ENCODE measurements at places on chromosomes 7 and 10.

GRCh38 chr10:74706966-74707365, 119.4 kb upstream of the KAT6B start:
- no peak for DNase-seq

DNA sequence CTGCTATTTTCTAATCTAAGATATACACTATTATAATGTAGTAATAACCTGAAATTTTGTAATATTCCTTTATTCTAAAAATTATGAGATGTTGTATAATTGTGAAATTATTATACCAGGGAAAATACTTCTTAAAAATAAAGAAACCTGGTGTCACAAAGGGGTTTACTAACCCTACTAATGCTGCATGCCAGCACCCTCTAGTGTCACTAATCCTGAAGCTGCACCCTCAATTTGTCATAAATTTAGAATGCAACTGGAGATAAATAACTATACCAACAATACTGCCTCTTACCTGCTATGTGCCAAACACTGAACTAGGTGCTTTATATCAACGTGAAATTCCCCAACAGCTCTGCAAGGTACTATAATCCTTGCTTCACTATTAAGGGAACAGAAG, 30.8 kb downstream of the TM9SF3 start:
- DNase-seq = peak; percentile 8

DNA sequence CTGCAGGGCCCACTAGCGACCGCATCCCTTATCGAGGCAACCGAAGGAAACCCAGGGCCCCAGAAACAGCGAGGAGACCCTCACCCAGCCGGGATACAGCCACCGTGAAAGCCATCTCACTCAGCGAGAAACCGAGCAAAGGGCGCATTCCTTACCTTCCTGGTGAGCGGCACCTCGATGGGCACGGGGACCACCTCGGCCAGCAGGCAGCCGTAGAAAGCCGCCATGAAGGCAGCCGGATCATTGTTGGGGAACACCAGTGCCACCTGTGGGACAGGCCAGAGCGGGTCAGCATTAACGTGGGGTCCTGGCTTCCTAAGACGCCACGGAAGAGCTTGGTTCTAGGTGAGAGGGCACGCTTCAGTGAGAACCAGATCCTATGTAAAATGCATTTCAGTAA, 263.7 kb downstream of the ZMYND11 start:
- no peak for DNase-seq

DNA sequence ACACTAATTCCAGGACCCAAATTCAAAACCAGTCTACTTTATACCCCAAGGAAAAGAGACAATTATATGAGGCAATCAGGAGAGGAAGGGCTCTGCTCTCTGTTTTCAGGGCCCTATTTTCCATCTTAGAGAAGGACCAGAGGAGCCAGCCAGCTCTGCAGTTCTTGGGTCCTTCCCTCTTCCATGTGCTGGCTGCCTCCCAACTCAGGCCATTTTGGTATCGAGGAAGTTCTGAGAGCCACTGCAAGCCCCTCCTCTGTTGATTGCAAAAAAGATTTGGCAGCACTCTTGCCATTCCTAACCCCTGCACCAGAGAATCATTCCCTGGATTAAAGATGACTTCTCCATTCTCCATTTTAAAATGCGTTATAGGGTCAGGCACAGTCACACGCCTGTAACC, 151.2 kb downstream of the AOAH start:
- DNase-seq = no peak

GRCh38 chr7:91034459-91035368, 229.5 kb upstream of the FZD1 start:
- peak; percentile 46 for DNase-seq

DNA sequence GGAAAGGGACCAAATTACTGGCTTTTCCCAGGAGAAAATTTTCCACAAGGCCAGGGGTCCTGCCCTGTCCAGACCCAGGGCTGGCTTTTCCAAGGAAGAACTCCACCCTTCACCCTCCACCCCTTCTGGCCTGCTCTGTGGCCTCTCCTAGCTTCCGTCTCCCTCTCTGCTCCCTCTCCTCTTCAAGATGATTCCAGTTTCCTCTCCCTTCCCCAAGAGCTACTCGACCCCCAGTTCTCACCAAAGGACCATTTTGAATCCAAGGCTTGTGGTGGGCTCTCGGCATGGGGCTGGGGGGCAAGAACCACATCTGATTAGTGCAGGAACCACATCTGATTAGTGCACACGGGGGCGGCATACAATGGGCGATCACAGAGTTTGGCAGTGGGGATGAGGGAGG, 7.7 kb downstream of the CHAT start:
- DNase-seq = no peak

- DNase-seq = no peak
Measured at GRCh38 chr7:100655908-100656674, at the start of gene ACTL6B. Gene ACTL6B, minus strand, starts transcription at chr7:100656448. Its CDS starts 94 bp downstream, at chr7:100656354.

DNA sequence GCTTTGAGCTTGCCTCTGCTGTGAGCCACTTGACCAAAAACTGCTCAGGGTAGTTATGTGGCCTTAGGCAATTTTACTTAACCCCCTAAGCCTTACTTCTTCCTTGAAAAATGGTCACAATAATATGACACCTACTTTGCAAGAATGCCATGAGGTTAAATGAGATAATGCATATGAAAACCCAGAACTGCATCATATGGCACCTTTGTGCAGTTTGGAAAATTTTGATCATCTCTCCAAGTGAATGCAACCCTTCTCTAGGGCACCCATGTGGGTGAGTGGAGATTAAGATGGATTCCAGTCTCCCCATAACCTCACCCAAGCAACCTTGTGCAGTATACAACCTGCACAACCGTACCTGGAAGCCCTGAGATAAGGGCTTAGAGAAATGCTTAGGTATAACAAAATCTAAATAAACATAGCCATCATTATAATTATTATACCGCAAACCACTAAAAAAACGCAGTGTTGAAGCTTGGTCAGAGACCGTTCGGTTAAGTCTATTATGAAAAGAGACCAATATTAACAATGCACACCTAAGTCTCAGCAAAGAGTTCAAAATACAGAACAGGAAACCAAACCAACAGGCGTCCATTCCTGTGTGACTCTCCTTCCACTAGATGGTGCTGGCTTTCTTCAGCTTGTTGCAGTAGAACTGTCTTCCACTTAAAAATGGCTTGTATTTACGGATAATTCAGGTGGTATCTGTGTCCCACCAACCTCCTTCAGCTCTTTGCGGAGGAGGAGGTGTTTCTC, 21.0 kb upstream of the ASB15 start:
- peak; percentile 54 for DNase-seq

DNA sequence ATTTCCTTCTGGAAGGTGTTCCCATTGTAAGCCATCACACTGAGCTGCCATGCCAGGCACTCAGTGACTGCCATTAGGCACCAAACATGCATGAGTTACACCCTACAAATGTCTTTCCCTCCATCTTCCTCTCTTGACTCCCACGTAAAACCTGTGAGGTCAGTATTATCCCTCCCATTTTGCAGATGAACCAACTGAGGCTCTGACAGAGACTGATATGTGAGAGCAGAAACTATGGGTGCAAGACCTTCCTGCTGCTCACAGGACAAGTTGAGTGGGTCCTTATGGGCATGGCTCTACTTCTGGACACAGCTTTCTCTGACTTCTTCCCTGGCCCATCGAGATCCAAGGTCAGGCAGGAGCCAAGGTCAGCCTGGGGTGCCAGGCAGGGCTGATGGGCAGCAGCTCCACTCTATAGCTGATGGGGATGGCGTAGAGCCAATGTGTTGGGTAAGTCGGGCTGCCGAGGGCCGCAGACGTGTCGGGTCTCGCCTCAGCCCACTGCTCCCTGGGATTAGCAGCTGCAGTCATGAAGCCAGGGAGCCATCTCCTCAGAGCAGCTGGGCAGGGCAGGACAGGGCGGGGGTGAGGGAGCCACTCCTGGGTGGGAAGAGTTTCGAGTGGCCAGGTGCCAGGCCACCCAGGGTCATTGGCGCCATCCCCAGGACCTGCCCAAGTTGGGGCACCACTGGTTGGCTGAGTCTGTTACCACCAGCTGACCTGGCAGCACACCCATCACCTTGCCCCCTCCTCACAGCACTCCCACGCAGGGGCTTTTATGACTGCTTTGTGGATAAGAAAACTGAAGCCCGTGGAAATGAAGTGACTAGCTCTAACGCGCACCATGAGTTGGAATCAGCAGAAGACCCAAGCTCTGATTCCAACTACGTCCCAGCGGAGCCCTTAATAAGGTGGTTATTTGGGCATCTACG, 117.8 kb upstream of the ZMIZ1 start:
- DNase-seq = no peak

- DNase-seq = no peak
Measured at GRCh38 chr10:72330069-72330426, 24.7 kb downstream of the DNAJB12 start.

DNA sequence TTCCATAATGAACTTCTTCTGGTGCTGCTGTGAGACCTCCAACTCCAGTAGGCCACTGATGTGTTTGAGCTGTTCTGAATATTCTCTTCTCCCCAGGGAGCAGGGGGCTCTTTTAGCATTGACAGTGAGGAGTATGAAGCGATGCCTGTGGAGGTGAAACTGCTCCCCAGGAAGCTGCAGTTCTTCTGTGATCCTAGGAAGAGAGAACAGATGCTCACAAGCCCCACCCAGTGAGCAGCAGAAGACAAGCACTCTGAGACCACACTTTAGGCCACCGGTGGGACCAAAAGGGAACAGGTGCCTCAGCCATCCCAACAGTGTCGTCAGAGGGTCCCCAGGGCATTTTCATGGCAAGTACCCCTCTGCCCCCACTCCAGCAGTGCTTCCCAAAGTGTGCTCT, 49.3 kb downstream of the DENND11 start:
- no peak for DNase-seq

- no peak for DNase-seq
Measured at GRCh38 chr7:92588561-92588960, 1.6 kb downstream of the FAM133B start.

DNA sequence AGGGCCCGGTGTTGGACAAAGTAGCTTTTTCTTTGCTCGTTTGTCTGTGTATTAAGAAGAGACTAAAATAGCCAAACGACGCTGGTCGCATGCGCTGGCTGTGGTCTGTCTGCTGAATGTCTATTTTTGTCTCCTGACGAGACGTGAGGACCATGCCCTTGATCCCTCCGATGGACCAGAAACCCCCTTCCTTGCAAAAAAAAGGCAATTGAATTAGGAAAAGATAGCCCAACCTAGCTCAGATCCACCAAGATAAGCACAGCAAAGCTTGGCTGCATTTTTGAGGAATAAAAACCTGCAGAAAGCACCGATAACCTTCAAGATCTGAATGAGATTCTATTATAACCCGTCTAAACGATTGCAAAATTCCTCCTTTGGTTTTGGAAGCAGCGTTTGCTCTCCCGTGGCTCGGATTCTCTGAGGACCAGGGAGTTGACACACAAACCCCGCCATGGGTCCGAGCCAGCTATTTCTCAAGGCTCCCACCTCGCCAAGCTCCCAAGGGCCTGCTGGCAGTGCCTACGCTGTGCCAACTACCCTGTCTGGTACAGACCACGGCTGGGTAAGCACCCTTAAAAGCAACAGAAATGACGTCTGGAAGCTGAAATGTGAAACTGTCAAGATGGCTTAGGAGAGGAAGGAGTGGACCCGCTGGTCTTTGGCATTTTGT, 17.7 kb upstream of the TTYH3 start:
- DNase-seq = no peak

- DNase-seq = no peak
Measured at GRCh38 chr7:81869670-81870069, 99.8 kb upstream of the HGF start.

- no peak for DNase-seq
Measured at GRCh38 chr7:20797462-20798080, 10.9 kb upstream of the SP8 start.

DNA sequence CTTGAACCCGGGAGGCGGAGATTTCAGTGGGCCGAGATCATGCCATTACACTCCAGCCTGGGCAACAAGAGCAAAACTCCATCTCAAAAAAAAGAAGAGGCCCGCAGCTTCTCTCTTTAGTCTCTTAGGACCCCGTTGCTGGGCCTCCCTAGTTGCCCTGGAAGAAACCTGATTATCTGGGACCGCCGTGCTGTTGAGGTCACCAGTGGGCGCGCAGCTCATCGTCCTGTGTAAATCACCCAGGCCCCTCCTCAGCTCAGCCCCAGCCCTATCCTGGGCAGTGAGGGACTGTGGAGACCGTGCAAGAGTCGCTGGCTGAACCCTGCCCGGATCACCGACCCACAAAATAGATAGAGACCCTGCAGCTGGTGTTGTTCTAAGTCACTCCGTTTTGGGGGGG, 85.0 kb downstream of the UNCX start:
- no peak for DNase-seq

DNA sequence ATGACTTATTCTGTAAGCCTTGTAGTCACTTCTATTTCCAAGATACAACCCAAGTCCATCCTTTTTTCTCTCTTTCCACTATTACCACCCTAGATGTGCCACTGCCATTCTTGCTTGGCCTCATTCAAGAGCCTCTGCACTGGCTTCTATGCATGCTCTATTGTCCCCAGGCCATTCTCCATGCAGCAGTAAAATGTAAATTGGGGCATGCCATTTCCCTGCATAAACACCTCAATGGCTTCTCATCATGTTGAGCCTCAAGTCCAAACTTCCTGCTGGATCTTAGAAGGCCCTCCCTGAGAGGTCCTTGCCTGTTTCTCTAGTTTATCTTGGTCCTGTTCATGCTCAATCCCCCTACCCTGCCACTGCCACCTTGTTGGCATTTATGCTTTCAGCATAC, 23.2 kb upstream of the WDFY4 start:
- DNase-seq = no peak

DNA sequence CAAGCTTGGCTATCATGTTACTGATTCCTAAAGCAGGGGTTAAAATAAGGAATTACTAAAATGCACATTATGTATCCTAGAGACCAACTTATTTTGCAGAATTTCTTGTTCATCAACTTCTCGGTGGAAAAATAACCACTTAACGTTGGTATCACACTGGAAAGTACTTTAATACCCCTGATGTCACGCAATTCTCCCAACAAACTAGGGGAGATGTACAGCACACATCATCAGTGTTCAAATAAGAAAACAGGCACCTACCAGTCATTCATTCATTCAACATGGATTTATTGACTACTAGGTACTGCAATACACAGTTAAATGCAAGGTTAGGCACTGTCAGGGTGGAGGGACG, 648 bp downstream of the HUS1 start:
- DNase-seq = no peak

GRCh38 chr10:77925410-77925794, 1.2 kb downstream of the DLG5 start:
- peak; percentile 46 for DNase-seq

DNA sequence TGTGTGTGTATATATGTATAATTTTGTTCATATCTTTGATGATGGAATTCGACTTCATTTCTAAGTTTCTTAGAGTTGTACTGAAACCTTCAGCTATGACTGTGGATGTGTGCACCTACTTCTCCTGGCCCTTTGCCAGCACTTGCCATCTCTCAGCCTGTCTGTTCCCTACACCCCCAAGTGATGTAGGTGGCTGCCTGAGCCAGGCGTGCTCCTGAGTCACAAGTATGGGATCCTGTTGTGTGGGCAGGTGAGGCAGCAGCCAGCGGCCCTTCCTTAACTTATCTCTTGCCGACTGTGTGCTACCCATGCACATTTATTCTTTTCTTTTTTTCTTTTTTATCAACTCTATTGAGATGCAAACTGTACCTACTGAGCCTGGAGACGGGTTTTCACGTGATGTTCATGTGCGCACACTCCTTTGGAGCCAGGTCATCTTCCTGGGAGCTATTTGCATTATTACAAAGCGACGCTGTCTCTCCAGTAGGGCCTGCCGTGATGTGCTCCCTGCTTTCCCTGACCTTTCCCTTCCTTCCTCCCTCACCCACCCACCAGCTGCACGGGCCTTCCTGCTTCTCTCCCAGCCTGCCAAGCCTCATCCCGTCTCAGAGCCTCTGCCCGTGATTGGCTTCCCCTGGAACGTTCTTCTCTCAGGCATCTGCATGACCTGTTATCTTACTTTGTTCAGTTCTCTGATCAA, 31.3 kb upstream of the GALNT11 start:
- DNase-seq = no peak
